ENCODE measurements at places on chromosomes 13 and 19. TPM values are rescaled to one million over a fixed set of nuclear protein-coding genes. Genes with fewer than 3 reads are reported as not detected.

DNA sequence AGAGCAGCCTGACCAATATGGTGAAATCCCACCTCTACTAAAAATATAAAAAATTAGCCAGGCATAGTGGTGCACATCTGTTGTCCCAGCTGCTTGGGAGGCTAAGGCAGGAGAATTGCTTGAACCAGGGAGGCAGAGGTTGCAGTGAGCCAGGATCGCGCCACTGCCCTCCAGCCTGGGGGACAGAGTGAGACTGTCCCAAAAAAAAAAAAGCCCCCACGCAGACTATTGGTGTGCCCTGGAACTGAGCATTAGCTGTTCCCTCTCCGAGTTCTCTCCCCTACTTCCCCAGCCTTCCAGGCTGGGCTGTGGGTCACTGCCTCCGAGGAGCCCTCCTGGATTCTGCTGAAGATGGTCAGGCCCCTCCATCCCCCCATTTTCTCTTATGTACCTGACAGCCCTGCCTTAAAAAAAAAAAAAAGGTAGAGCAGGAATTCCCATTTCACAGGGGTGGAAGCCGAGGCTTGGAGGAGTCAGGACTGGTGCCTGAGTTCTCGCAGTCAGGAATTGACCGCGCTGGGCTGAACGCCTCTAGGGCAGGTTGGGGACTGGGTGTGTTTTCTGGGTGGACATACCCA, 1.9 kb downstream of the ADAT3 start:
- DNase-seq, result no peak

Gene ZNF177
- total RNA-seq, result 3.3 TPM

Gene ZNF415
- 7.0 TPM for total RNA-seq

DNA sequence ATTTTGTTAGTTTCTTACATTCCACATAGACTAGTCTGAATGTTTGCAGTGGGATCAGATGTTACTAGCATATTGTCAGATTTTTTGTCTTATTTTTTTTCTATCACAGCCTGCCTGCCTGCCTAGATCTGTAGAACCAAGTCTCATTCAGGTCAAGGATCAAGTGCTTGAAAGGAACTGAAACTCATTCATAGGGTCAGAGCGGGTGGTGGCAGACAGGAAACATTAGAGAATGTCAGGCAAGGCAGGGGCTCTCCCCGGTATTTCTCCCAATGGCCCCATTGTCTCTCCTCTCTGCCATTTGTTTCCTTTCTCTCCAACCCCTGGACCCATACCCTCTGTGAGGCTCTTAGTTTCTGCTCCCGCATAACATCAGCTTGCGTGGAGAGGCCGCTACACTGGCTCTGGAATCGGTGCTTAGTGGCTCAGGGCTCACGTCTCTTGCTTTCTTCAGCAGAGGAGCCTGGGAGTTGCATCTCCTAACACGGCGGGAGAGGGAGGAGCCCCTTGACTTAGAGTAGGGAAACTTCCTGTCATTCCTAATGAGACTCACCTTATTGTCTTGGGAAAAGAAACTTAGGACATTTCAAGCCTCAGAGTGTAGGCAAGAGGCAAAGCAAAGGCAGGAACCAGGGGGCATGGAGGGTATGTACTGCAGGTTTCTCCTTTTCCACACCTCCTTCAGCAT, 35.6 kb upstream of the SPATA13 start:
- DNase-seq, result no peak

Gene SERP2
- 2.8 TPM for total RNA-seq

DNA sequence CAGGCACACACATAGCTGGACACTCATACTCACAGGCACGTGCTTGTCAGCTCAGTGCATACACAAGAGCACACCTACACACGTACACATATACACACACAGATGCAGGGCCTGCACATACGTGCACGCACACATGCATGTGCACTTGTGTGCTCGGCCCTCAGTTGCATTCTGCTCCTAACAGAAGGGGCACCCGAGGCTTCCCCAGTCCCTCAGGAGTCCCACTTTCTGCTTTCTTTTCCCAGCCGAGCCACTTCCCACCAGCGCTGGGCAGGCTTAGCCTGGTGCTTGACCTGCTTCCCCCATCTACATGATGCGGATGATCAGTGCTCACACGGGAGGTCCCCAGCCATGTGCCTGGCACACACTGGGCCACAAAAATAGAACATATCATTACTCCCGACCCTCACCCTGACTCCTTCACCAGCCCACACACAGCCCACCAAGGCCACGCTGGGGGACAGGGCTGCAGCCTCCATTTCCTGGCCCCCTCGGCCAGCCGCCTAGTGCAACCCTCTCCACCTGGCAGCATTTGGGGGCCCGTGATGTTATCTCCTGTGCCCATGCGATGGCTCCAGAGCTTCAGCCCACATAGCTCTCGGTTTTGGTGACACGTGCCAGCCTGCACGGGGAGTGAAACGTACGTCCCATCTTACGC, 125.2 kb upstream of the SPACA7 start:
- DNase-seq, result peak; percentile 32

- DNase-seq, result peak; percentile 90
Observed at GRCh38 chr19:3275583-3276340, 51.3 kb downstream of the CELF5 start.

DNA sequence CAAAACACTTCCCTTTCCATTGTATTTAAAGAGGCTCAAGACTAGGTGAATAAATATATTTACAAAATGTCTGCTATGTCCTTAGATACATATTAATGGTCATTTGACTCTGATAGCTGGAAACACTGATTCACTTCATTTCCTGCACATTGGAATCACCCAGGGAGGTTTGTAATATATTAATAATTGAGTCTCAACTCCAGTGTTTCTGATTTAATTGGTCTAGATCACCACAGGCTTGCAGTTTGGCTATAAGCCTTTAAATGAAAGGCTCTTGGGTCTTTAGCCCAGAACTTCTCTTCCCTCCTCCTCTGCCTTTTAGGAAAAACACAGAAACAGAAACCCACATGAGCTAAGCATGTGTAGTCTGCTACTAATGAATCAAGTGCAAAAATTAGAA, 378.0 kb downstream of the TBC1D4 start:
- DNase-seq, result no peak

Gene ZNF223
- total RNA-seq, result 5.8 TPM

DNA sequence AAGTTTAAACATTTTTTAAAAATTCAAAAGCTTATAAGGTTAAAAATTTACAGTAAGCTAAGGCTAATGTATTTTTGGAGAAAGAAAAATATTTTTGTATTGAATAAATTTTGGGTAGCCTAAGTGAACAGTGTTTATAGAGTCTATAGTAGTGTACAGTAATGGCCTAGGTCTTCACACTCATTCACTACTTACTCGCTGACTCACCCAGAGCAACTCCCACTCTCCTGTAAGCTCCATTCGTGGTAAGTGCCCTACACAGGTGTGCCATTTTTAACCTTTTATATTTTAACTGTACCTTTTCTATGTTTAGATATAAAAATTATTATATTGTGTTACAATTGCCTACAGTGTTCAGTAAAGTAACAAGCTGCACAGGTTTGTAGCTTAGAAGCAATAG, 96.6 kb upstream of the FREM2 start:
- DNase-seq, result no peak

- no peak for DNase-seq
Observed at GRCh38 chr19:56167064-56167578, 8.7 kb upstream of the GALP start.

DNA sequence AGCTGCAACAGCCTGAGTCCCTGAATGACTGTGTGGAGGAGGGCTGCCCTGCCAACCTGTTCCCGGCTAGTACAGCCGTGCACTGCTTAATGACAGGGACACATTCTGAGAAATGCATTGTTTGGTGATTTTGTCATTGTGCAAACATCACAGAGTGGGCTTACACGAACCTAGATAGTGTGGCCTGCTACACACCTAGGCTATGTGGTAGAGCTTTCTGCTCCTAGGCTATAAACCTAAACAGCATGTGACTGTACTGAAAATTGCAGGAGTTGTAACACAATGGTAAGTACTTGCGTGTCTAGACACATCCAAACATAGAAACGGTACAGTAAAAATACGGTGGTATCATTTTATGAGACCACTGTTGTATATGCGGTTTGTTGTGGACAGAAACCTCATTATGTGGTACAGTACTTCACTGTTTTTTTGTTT, 35.0 kb downstream of the VASP start:
- no peak for DNase-seq

DNA sequence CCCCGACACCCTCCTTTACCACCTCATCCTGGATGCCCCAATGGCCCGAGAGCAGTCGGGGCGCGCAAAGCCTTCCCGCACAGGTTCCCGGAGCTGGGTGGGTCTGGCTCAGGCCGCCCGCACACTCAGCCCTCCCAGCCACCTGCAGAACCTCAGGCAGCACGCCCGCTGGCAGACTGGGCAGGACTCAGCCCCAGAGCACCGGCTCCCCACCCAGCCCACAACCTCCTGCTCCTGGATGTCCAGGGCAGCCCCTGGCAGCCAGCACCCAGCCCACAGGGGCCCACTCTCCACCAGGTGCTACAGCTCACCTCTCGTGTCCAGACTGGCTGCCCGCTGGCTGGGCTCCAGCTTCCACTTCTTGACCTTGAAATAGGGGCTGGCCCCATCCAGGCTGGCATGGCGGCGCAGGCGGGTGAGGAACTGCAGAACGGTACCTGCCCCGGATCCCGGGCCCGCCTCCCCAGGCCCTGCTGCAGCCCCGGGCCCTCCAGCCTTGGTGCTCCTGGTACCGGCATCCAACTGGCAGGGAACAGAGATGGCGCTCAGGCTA, 4.6 kb downstream of the CBARP start:
- DNase-seq, result peak; percentile 77

DNA sequence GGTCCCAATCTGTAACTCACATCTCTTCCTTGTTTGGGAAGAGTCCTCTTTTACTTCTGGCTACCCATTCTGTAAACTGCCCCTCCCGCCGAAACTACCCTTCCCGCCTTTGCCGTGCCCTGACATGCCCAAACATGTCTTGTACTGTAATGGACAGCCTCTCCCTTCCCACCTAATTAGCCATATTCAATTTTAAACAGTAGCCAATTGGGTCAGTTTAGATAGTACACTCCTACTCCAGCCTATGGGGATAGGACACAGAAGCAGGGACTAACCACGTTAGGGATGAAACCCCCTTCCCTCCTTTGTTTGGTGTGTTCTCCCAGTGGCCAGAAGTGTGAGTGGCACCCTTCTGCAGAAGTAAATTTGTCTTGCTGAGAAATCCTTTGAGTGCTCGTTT, 34.2 kb downstream of the SACS start:
- DNase-seq, result no peak

DNA sequence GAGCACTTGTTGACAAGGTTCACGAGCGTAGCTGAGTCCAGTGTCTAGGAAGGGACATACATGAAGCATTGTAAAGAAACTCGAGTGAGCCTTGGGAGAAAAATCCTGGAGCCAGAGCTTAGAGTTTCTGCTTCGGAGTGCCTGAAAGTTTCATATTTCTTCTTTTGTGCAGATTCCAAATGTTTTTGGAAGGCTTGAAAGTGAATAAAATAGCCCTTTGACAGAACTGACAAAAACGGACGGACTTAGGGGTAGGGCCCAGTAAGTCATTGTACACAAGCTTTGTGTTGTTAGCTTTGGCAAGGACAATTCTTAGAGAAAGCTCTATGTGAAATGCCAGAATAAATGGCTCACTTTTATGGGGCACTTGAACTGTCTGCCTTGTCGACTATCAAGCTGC, 2.8 kb downstream of the RNF113B start:
- DNase-seq, result no peak

Measured in upper lobe of right lung (tissue), 1 donor.